Left lung (tissue), 14 donors: ENCODE measurements at places on chromosomes 3 and 15. TPM values are rescaled to one million over a fixed set of nuclear protein-coding genes. Genes with fewer than 3 reads are reported as not detected.

Gene TAGLN3
- 2.6 TPM for polyA plus RNA-seq

Gene ALDH1L1
- polyA plus RNA-seq = 0.47 TPM

Gene RETNLB
- polyA plus RNA-seq = not detected

Gene GOLGA8S
- 1.3 TPM for polyA plus RNA-seq

Gene SAMMSON
- polyA plus RNA-seq = 0.20 TPM
